ENCODE measurements at places on chromosomes 2 and 18.
A peak's percentile ranks its signal among the peaks of the same experiment; 100 is the strongest.

GRCh38 chr18:47286776-47287410, 35.4 kb upstream of the SKOR2 start:
- no peak for DNase-seq

DNA sequence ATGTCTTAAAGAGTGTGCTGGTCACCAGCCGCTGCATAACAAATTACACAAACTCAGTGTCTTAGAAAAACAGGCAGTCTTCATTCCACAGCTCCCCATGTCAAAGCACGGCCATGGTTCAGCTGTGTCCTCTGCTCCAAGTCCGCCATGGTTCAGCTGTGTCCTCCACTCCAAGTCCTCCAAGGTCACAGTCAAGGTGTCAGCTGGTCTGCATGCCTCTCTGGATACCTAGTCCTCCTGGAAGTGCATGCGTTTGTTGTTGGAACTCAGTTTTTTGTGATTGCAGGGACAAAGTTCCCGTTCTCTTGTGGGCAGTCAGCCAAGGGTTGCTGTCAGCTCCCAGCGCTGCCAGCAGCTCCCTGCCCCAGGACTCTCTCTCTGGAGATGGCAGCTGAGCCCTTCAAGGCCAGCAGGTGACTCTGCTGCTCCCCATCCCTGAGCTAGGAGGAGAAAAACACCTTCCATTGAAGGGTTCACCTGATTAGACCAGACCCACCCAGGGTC, 304.0 kb upstream of the MYT1L start:
- DNase-seq: no peak

DNA sequence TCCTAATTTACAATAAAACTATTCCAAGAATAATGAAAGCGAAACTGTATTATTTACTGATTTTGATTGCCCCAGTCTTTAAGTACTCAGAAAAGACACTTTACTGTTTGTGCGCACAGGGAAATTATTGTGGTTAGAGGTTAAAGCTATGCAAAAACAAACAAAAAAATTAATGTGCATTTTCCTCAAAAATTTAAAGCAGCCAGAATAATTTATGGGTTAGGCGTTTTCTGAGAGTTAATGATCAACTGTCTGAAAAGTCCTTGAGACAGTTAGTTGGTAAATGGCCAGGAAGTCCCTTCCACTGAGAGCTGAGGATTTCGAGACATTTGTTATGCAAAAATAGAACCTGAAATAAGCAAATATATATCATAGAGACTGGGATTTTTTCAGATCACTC, 143.3 kb downstream of the IRS1 start:
- no peak for DNase-seq

- DNase-seq: no peak
These were observed 351.5 kb downstream of the TXNL1 start for GRCh38 chr18:56286775-56287325.

DNA sequence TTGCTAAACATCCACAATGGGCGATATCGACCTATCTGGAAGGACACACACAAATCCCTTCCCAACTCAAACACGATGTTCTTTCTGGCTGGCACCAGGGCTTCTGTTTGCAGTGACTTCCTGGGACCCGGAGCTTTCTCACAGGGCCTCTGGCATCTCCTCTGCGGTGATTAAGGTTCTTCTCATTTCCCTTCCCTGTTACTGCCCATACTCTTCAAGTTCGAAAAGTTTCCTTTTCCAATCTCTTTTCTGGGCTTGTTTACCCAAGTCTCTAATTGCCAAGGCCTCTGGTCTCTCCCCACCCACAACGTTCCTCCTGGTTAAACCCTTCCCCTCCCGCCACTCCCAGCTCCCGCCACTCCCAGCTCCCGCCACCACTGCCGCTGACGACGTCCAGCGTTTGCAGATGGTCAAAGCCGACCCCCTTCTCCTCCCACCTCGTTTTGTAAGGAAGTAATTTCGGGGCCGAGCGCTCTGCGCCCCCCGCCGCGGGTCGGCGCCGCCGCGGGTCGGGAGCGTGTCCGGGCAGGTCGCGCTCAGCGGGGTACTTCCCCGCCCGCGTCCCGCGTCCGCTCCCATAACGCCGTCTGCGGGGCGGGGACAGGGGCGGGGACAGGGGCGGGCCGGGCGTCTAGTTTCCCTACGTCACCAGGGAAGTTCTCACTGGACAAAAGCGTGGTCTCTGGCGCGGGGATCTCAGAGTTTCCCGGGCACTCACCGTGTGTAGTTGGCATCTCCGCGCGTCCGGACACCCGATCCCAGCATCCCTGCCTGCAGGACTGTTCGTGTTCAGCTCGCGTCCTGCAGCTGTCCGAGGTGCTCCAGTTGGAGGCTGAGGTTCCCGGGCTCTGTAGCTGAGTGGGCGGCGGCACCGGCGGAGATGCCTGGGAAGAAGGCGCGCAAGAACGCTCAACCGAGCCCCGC, at the start of gene PMAIP1:
Gene PMAIP1, plus strand, starts transcription at position 699 of the 924 bp plus-strand sequence. Its CDS starts 182 bp downstream, at position 881.
- DNase-seq: peak; percentile 89

GRCh38 chr2:240597419-240598181, 11.1 kb downstream of the CAPN10 start:
- DNase-seq: no peak

- no peak for DNase-seq
These were observed 807.8 kb downstream of the TRIB2 start for GRCh38 chr2:13524492-13524891.

DNA sequence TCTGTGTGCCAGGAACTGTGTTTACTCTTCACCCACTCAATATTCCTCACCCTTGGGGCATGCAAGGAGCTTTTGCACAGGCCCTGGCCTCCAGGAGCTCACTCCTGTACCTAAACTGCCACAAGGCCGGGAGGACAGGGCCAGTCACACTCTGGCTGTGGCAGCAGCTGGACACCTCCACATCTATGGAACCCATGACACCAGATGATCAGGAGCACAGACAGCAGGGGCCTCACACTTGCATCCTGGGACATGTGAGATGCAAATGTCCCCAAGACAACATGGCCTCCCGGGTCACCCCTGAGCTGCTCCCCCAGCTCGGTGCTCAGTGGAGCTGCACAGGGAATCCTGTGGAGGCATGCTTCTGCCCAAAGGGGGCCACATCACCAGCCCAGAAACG, 61.8 kb upstream of the SLC66A3 start:
- DNase-seq: no peak

DNA sequence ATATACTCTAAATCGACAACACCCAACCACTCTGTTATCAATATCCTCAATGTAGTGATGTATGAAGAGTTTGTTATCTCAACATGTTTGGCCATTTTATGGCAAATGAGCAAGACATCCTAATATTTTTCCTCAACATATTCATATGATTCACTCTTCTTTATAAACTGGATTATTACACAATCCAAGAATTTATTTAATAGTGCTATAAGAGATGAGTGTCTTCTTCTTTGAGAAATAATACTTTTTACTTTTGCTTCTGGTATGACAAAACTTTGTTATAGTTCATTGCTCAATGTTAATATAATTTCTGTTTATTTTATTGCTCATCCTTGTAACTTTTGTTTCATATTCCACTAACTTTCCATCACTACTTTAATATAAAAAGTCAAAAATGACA, 44.3 kb downstream of the SCN9A start:
- no peak for DNase-seq

DNA sequence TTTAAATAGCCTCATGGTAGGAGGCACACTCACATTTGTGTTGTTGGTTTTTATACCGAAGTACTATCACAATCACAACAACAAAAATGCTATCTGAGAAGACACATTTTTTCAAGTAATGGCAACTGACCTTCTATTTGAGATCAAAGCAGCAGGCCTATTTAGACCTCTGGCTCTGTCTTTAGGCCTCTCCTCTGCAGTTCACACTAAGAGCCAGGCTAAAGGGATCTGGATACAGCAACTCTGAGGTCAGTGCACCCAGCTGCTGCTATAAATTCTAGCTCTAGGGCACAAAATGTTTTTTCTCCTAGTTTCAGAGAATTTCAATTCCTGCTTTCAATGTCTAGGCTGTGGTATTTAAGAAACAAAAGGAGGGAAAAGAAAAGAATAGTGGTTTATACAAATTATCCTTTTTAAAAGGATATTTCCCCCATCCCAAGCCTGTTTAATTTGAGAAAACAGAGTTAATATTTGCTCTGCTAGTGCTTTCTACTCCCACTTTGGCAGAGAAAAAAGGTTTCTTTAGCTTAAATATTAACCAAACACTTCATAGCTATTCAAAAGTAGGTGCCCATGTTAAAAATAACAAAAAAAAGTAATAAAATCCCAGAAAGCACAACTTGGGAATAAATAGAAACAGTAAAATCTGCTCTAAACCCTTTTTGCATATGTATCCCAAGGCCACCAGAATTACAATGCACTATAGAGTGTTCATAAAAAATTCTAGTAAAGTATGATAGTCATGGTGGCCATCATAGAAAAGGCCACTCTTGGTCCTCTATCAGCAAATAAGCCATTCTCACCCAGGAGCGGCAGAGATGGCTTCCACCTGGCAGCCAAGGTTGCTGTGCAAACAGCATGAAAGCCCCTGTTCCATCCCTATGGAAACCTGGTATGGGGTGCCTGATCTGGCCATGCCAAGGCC, 293.6 kb upstream of the SESTD1 start:
- DNase-seq: no peak

GRCh38 chr2:231336700-231337099, 58.8 kb upstream of the B3GNT7 start:
- no peak for DNase-seq

DNA sequence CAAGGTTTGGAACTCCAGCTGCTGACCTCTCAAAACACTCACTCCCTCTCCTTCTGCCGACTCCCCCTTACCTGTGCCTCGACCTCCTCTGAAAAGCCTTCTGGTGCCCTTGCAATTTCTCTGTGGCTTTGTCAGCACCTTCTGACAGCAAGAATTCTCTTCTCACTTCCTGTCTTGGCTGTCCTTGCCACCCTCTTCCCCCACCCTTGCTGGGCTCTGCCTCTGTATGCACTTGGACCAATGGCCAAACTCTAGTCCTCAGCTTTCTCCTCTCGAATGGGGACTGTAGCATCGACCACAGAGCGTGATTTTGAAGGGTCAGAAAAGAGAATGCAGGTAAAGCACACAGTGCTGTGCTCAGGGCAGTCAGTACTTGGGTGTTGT, 99.0 kb downstream of the HS1BP3 start:
- DNase-seq: no peak

DNA sequence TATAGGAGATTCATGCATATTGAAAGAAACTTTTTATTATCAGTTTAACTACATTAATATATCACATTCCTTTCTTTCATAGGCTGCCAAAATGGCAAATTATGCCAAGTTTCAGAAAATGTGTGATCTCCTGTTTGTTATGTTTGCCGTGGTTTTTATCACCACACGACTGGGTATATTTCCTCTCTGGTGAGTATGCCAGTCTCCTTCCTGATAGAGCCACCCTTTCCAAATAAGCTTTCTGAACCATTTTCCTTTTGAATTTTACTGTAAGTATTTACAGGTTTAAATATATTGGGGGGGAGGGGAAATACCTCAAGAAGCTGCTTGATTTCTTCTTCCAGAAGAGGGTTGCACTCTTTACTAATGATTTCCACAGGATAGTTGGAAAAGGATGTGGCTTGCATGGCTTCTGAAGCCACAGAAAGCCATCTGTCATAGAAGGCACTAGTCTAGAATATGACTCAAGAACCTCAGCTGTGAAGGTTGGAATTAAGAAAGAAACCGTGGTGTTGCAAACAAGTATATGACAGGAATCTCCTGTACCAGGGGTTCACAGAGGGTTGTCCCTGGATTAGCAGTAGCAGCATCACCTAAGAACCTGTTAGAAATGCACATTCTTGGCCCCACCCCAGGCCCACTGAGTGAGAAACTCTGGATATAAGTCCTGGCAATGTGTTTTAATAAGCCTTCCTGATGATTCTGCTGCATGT, 84.5 kb upstream of the NOSTRIN start:
- DNase-seq: no peak

- DNase-seq: no peak
These were observed 18.3 kb upstream of the GFPT1 start for GRCh38 chr2:69405306-69405705.

DNA sequence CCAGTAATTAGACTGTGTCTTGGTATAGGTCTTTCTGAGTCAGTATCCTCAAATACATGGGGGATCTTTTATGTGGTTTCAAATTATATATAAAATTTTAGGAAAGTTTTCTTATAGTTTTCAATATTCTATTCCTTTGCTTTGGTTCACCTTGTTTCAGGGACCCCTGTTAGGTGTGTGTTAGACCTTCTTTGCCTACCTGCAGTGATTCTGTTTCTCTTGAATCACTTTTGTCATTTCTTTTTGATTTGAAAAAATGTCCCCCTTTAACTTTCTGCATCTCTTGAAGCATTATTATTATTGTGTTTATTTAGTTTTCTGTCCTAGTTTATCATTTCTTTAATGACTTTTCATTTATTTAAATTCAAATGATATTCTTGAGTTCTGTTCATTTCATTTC, 98.7 kb downstream of the FHOD3 start:
- no peak for DNase-seq

DNA sequence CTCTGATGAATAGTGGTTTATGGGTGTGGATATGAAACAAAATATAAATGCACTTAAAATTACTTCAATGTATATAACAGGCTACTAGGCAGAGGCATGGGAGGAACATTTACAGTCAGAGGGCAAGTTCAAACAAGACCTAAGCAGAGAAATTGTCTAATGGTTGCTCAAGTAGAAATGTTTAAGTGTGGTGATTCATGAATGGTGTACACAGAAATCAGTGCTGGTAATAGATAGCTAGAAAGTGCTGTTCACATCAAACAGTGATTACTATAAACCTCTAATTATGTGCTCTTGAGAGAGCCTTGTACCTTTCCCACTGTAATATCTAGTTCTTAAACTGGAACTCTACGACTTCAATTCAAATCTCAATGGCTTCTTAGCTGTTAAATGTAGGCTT, 485.1 kb downstream of the NRXN1 start:
- DNase-seq: no peak

GRCh38 chr2:174281736-174282135, 33.4 kb upstream of the OLA1 start:
- no peak for DNase-seq

DNA sequence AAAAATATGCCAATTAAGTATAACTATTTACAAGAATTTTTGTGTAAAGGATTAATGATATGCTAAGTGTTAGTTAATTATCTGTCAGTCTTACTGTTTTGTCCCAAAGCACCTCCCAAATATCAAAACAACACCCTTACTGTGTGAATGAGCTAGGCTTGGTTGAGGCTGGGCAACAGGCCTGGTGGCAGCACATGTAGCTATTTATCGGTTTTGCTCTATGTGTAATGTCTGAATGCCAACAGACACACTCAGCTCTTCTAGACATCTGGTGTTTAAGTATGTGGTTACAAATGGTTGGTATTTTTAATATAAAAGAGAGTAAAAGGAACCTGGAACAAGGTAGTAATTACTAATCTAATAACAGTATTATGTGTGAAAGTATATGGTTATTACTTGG, 175.3 kb downstream of the RAB3GAP1 start:
- no peak for DNase-seq

DNA sequence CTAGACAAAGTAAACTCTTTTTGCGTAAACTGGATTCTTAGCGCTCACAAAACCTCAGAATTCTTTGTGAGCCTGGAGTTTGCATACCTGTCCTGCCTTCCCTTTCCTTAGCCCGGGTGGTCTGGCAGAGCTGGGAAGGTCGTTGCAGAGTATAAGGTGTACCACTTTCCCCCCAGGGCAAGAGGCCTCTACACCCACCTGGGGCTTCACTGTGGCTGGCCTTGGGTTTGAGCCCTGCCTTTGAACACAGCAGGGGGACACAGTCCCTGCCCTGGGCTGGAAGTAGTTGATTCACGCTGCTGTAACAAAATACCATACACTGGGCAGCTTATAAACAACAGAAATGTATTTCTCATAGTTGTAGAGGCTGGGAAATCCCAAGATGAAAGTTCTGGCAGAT, 133.9 kb downstream of the B3GNT2 start:
- no peak for DNase-seq

Measured in SK-N-DZ (cell line).